ENCODE measurements at places on chromosomes 5 and 9.
A peak's percentile ranks its signal among the peaks of the same experiment; 100 is the strongest.

GRCh38 chr5:143471041-143471509 is 67.6 kb upstream of the NR3C1 start:
- DNase-seq = no peak

GRCh38 chr5:95960667-95961616 is 709 bp downstream of the ELL2 start:
- DNase-seq = peak; percentile 77

DNA sequence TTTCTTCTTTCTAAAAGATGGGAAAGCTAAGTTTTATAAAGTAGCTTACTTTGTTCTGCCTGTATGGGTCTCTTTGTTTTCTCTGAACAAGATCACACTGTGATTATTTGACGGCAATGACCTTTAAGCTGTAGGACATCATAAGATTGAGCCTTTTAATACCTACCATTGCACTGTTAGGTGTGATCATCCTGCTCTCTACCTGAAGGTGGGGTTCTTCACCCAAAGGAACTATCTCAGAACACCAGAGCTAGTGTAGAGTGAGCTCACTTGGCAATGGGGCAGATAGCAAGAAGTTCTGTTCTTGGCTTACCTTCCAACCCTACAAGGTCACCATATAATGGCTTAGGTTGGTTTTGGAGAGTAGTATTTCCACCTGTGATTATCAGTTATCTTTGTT is 200.2 kb downstream of the SPATA31D1 start:
- no peak for DNase-seq

GRCh38 chr9:114732823-114733222 is 50.8 kb upstream of the TEX48 start:
- no peak for DNase-seq

DNA sequence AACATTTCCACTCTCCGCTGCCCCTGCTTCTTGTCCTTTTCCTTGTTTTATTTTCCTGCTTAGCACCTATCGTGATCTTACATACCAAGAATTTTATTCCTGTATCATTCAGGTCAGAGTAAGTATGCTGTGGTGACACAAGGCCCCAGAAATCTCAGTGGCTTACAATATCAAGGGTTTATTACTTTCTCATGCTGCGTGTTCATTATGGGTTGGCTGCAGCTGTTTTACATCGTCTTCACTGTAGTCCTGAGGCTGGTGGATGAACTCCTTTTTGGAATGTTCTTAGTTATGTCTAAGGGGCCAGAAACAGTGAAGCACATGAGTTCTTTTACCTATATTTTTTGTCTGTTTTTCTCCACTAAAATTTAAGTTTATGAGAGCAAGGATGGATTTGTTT is 51.2 kb downstream of the FCHO2 start:
- DNase-seq = no peak

GRCh38 chr5:76622973-76623596 is at the start of gene F2RL2:
TSS of gene F2RL2 (minus strand) at chr5:76623403. CDS start at chr5:76623230, 173 bp downstream.
- DNase-seq = no peak

DNA sequence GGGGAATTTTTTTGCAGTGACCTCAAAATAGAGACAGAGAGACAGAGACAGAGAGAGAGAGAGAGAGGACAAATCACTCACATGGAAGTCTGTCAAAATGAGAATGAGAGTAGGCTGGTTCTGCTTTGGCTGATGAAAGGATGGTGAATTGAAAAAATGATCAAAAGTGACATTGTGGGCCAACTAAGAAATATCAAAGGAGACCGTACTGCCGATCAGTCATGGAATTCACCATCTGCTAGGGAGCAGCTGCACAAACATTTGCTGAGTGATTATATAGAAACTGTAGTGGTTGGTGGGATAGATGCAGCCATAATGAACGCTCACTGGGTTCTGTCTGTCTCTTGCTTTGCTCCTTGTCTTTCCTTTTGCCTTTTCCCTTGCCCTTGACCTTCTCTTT is 476.6 kb upstream of the SGCD start:
- DNase-seq = no peak

DNA sequence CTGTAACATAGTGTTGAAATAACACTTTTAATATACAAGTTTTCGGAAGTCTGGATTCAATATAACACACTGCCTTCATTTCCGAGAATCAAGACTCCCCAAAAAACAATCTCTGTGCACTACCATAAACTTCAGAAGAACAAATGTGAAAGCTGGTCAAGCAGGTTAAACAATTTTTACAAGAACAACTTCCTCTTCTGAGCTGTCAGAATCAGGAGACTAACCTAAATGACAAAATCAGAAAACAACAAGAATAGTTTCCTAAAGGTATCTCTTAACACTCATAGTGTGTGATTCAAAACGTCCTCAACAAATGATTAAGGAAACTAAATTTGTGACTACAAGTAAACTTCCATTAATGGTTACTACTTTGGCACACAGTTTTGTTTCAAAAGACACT is 11.6 kb downstream of the C9orf72 start:
- no peak for DNase-seq

DNA sequence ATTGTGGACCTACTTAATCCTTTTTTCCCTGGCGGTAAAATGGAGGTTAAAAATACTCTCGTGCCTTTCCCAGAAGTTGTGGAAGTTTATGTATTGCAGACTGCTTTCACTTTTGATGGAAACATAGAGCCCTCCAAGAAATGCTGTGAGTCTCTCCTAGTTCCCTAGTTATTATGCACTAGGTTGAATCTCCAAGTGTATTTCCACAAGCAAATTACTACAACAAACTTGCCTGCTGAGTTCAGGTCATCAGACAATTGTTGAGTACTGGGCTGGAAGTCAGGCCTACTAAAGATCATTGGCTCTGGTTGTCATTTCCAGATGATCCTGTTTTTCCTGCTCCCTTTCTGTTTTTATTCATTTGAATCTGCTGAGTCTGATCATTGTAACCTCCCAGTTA is 104.1 kb downstream of the CD180 start:
- no peak for DNase-seq

- DNase-seq = no peak
Observed at GRCh38 chr5:119074419-119074818, 3.5 kb downstream of the DMXL1 start.

GRCh38 chr5:73792687-73793320 is 166.8 kb downstream of the ARHGEF28 start:
- DNase-seq = peak; percentile 32

- DNase-seq = no peak
Observed at GRCh38 chr5:123278284-123278683, 144.9 kb downstream of the CEP120 start.

- no peak for DNase-seq
Observed at GRCh38 chr5:36659411-36659810, 53.0 kb downstream of the SLC1A3 start.

DNA sequence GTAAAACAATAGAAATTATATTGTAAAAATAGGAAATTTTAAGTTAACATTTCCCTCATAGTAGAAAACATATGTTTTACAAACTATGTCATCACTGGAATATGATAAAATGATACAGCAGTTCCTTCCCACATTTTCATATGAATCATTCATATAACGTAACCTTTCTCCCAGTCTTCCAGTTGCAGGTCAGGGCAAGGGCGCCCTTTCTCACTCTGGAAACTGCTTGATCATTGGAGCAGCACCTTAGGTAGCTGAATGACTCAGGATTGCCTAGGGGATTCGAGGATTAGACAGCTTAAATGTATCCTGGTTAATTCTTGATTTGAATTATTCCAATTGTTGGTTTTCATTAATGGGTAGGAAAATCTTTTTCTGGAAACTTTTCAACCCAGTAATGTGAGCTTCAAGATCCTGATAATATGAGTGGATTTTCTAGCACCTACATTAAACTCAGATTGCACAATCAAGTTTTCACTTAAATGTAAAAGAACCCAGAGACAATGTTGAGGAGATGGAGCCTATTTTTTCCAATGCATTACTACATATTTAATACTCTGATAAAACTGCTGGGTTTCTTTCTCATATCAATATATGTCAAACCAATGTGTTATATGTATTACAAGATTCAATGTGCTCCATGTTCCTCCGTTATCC is 32.6 kb upstream of the ANXA1 start:
- DNase-seq = no peak

GRCh38 chr9:34675048-34675714 is 12.7 kb upstream of the CCL27 start:
- DNase-seq = peak; percentile 23

- no peak for DNase-seq
Observed at GRCh38 chr9:106846857-106847256, 16.1 kb upstream of the ZNF462 start.

- no peak for DNase-seq
Observed at GRCh38 chr9:127293328-127293727, 28.8 kb downstream of the GARNL3 start.

GRCh38 chr9:125374443-125375309 is 113.0 kb downstream of the GAPVD1 start:
- peak; percentile 42 for DNase-seq

GRCh38 chr9:134968823-134969090 is 51.0 kb upstream of the FCN1 start:
- DNase-seq = no peak

DNA sequence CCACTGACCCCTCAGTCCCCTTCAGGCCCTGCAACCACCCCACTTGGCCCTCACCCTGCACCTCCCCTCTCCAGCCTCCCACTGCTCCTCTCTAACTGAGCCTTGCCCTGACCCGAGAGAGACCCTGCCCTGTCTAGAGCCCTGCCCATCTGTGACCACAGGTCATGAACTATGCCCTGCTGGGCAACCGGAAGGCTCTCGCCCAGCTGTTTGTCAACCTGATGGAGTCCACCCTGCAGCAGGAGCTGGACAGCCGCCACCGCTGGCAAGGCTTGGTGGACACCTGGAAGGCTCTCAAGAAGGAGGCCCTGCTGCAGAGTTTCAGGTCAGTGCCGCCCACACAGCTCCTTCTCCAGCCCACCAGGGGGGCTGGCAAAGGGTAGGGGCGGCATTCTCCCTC is 9.4 kb downstream of the CCDC180 start:
- DNase-seq = no peak

GRCh38 chr9:78031444-78031892 is at the start of gene GNAQ:
TSS of gene GNAQ (minus strand) at chr9:78031811. CDS start at chr9:78031235, 576 bp downstream.
- DNase-seq = no peak

GRCh38 chr9:94904806-94905205 is 178.3 kb downstream of the AOPEP start:
- DNase-seq = no peak

DNA sequence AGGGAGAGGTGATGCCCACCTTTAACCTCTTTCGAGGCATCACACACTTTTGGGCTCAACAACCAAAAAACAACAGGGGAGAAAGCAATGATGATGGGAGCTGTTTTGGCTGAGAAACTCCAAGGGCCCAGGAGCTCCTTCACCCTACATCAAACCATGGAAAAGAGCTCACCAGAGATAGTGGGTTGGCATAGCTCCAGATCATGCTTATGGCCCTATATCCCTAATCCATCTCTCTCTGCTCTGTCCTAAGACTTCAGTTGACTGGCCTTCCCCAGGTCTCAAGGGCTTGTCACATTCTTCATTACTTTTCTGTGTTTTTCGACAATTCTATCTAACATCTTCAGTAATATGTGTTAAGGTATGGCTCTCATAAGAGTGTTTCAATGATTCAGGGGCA is 5.7 kb upstream of the CTSL start:
- no peak for DNase-seq

DNA sequence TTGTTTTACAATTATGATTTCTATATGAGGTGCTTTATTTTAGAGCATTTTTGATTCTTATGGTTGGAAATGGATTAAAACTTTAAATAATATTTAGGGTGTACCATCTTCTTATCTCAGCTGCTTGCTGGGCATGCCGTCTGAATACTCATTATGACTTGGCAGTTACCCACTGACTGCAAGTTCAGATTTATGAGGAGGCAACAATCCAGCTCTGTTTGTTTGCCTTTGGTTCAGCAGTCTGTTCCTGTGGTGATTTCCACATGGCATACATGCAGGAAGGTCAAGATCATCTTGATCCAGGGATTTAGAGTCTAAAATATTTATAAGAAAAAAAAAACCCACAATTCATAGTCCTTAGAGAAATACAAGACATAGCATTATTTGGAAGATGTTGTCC is 1254.5 kb upstream of the NUDT12 start:
- DNase-seq = no peak

- DNase-seq = no peak
Observed at GRCh38 chr5:36301858-36302603, at the start of gene RANBP3L. TSS of gene RANBP3L (minus strand) at chr5:36301902. CDS start at chr5:36301416, 486 bp downstream.

DNA sequence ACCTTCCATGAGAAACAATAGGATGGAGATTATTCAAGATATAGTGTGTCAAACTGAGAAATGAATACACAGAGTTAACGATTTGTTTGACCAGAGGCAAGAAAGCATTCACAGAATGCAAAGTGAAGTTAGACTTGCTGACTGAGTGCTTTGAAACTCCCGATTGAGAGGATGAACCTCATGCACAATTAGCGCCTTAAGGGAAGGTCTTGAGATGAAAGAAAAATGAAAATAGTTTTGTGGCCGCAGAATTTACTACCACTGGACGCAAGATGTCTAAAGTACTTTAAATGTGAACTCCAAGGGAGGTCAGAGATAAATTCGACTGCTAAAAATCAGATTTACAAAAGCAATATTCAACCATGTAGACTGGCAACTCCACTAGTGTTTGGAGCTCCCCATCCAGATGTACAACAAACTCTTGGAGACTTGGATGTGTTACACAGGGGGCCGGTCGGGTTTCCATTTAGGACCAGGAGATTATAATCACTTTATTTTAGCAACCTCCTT is 707 bp upstream of the RIMOC1 start:
- no peak for DNase-seq

GRCh38 chr5:127088251-127088650 is 14.9 kb upstream of the C5orf63 start:
- no peak for DNase-seq

- DNase-seq = no peak
Observed at GRCh38 chr9:3471883-3472282, 53.9 kb downstream of the RFX3 start.

DNA sequence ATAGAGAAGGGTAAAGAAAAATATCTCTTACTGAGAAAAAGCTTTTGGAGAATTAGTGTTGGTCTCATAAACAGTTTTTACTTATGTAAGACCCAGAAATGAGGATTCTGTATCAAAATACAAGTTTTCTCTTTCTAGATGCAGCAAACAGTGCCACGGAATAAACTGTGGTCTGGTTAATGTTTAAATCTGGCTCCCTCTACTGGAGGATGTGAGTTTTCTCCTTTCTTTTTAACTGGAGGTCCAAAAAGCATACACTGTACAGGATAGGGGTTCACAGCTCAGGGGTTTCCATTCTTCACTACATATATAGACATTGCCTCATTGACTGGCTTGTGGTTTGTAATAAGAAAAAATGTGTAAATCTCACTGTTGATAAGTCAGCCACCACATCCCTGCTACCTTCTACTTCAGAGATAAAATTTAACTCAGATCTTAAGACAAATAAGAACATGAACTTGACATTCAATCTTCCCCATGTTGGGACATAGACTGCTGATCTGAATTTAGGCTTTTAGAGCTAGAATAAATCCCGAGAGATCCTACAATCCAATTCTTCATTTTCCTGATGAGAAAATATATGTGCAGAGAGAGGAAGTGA is 98.9 kb downstream of the CFAP95 start:
- no peak for DNase-seq

GRCh38 chr5:118366429-118366828 is 621.9 kb downstream of the DTWD2 start:
- DNase-seq = no peak

- DNase-seq = no peak
Observed at GRCh38 chr9:95088421-95089161, 228.9 kb downstream of the FANCC start.

- DNase-seq = no peak
Observed at GRCh38 chr9:128304136-128304970, 17.9 kb downstream of the TRUB2 start.
